T-cell (primary cell): ENCODE measurements at places on chromosomes 7 and 10. TPM values are rescaled to one million over a fixed set of nuclear protein-coding genes. Genes with fewer than 3 reads are reported as not detected.
A peak's percentile ranks its signal among the peaks of the same experiment; 100 is the strongest.

The GRID1 gene
- total RNA-seq, result not detected

The GPRIN2 gene
- not detected for total RNA-seq

The NT5C3A gene
- 37.3 TPM for total RNA-seq

- no peak overlapping the region for H3K27ac ChIP-seq
- DNase-seq, result no peak
- H3K36me3 ChIP-seq, result peaks cover 10% of the 10 kb centered on the region
- H3K4me3 ChIP-seq, result peak overlapping the region; percentile 76
Measured at GRCh38 chr10:43607199-43607573, 948 bp downstream of the ZNF485 start.

DNA sequence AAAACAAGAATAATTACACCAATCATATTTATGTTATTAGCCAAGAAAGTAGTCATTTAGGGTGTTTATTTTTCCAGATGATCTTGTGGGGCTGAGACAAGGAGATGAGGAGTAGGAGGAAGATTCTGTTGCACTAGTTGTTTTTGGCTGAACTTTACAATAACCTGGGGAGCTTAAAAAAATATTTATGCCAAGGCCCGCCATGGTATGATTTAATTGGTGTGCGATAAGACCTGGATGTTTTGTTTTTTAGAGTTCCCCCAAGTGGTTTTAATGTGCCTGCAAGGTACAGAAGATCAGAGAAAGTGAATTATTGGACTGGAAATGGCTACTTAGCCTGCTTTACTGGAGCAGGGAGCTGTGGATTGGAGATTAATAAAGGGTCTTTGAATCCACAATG lies 7.1 kb upstream of the ZNF282 start:
- H3K27ac ChIP-seq, result no peak overlapping the region
- H3K4me1 ChIP-seq, result no peaks in the 10 kb centered on the region
- DNase-seq, result no peak
- no peaks in the 10 kb centered on the region for H3K27me3 ChIP-seq

DNA sequence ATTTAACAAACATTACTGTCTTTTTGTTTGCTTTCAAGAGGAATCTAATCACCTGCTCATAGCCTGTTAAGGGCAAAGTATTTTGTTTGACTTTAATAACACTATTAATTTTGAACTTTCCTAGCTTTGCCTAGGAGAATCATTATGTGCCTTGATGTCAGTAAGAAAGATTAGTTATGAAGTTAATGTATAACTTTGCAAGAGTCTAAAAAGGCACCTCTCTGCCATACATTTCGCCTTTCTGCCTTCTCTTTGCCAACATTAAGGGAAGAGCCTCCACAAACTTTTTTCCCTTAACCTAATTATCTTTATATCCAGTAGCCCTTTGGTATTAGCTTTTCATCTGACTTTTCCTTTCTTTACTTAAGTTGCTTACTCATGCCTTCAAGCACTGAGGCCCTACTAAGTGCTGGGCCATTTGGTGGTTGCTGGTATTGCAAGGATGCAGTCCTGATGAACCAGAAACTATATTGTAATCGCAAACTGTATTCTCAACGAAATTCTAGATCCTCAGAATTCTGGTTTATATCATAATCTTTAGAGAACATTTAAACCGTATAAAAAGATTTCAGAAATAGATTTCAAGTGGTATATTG lies 108.5 kb downstream of the SND1 start:
- H3K4me3 ChIP-seq, result no peak overlapping the region
- no peak overlapping the region for H3K27ac ChIP-seq
- no peaks in the 10 kb centered on the region for H3K27me3 ChIP-seq
- no peaks in the 10 kb centered on the region for H3K36me3 ChIP-seq
- no peak for DNase-seq
- peaks cover 8% of the 10 kb centered on the region for H3K4me1 ChIP-seq
